ENCODE measurements at places on chromosomes 13 and 19. TPM values are rescaled to one million over a fixed set of nuclear protein-coding genes. Genes with fewer than 3 reads are reported as not detected.

PSG2 gene
- not detected for polyA plus RNA-seq

GNA15 gene
- 1.5 TPM for polyA plus RNA-seq

CEACAM4 gene
- polyA plus RNA-seq, result 0.49 TPM

KLHL1 gene
- not detected for polyA plus RNA-seq

GPR12 gene
- polyA plus RNA-seq, result 0.08 TPM

CACNG6 gene
- polyA plus RNA-seq, result not detected

PCP2 gene
- polyA plus RNA-seq, result 0.62 TPM

ZNF20 gene
- 1.2 TPM for polyA plus RNA-seq

ZNF790 gene
- 3.7 TPM for polyA plus RNA-seq

CCDC169 gene
- polyA plus RNA-seq, result 0.65 TPM

HDGFL2 gene
- 38.9 TPM for polyA plus RNA-seq

ASPDH gene
- not detected for polyA plus RNA-seq

NPAS1 gene
- polyA plus RNA-seq, result 1.3 TPM

CNFN gene
- polyA plus RNA-seq, result 1.3 TPM
